ENCODE measurements at places on chromosomes 7 and 10. TPM values are rescaled to one million over a fixed set of nuclear protein-coding genes. Genes with fewer than 3 reads are reported as not detected.

Gene DENND2A
- total RNA-seq = not detected

Gene AZGP1
- not detected for total RNA-seq

- H3K4me1 ChIP-seq = no peaks in the 10 kb centered on the region
- H3K27ac ChIP-seq = no peak overlapping the region
- no peak for DNase-seq
- peaks cover 7% of the 10 kb centered on the region for H3K27me3 ChIP-seq
These were observed 19.1 kb upstream of the LRRC18 start for GRCh38 chr10:48958598-48959190.

- no peaks in the 10 kb centered on the region for H3K27me3 ChIP-seq
- H3K4me3 ChIP-seq = no peak overlapping the region
- H3K36me3 ChIP-seq = no peaks in the 10 kb centered on the region
These were observed 739.5 kb downstream of the SORCS1 start for GRCh38 chr10:106424981-106425380.

- no peaks in the 10 kb centered on the region for H3K36me3 ChIP-seq
- no peak for DNase-seq
- no peak overlapping the region for H3K4me3 ChIP-seq
- no peaks in the 10 kb centered on the region for H3K4me1 ChIP-seq
- H3K27ac ChIP-seq = no peak overlapping the region
- peaks cover 6% of the 10 kb centered on the region for H3K27me3 ChIP-seq
These were observed 458.5 kb downstream of the TFEC start for GRCh38 chr7:115572111-115572510.

- peaks cover 7% of the 10 kb centered on the region for H3K36me3 ChIP-seq
- peak overlapping the region; percentile 89 for H3K4me3 ChIP-seq
- H3K4me1 ChIP-seq = peaks cover 52% of the 10 kb centered on the region
- H3K27me3 ChIP-seq = no peaks in the 10 kb centered on the region
- DNase-seq = peak; percentile 73
These were observed 328 bp downstream of the ESYT2 start for GRCh38 chr7:158829021-158829341.
